ENCODE measurements at places on chromosomes 7 and 10.
A peak's percentile ranks its signal among the peaks of the same experiment; 100 is the strongest.

DNA sequence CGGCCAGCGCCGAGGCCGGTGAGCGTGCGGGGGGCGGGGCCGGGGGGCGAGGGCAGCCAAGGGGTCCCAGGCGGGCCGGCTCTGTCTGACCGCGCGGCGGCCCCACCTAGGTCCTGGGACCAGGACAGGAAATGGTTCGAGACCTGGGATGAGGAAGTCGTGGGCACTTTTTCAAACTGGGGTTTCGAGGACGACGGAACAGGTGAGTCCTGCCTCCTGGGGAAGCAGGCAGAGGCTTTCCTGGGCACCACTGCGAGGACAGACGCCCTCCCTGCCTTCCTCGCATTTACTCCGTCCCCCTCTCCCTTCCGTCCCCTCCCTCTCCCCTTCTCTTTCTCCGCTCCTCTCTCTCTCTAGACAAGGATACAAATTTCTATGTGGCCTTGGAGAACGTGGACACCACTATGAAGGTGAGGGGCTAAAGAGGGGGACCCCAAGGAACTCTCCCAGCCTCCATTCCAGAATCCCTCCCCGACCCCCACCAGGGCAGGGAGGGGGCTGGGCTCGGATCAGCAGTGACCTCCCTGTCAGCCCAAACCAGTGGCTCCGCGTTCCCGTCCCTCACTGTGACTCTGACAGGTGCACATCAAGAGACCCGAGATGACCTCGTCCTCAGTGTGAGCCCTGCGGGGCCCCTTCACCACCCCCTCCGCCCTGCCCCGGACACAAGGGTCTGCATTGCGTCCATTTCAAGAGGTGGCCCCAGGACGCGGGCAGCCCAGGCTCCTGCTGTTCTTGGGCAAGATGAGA is 2.6 kb upstream of the MUC12 start:
- no peak for DNase-seq

- DNase-seq: no peak
Measured at GRCh38 chr7:139422126-139422525, 61.3 kb downstream of the KLRG2 start.

DNA sequence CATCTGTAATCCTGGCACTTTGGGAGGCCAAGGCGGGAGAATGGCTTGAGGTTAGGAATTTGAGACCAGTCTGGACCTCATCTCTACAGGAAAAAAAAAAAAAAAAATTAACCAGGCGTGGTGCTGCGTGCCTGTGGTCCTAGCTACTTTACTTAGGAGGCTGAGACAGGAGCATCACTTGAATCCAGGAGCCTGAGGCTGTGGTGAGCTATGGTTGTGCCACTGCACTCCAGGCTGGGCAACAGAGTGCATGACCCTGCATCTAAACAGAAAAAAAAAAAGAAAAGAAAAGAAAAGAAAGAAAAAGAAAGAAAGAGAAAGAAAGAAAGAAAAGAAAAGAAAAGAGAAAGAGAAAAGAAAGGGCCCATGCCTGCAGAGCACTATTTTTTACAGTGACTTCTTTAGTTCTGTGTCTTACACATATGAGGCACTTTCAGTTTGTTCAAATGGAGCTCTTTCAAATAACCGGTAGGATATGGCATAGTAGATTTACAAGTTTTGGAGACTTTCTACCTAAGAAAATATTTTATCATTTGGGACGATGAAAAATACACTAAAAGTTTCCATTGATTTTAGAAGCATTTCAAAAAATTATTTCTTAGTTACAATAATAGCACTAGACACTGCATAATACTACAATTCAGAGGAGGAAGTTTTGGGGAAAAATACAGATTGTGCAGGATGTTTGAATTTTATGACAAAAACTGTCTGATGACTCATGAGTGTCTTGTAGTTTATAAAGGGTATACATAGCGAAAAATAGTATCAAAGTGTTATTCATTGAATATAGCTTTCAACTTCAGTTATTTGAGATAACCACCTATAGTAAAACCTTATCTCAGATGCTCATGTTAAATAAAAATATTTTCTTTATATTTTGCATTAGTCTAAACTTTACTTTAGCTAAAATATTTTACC is 75.9 kb downstream of the MDFIC start:
- DNase-seq: no peak

DNA sequence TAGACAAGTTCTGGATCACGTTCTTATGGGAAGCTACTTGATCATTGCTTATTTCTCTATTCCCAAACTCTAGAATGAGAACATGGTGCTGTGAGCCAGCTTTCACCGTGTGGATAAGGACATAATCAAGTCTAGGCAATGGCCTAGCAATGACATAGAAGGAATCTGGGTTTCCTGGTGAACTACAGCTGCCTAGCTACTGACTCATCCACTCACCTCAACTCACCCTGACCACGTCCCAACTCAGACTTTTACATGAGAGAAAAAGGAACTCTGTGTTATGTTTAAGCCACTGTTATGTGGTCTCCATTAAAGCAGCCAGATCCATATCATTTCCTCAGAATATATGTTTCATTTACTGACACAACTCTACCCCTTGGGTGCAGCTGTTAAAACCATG is 18.8 kb upstream of the MET start:
- peak; percentile 61 for DNase-seq

- no peak for DNase-seq
Measured at GRCh38 chr7:124553502-124553901, 212.1 kb downstream of the GPR37 start.

DNA sequence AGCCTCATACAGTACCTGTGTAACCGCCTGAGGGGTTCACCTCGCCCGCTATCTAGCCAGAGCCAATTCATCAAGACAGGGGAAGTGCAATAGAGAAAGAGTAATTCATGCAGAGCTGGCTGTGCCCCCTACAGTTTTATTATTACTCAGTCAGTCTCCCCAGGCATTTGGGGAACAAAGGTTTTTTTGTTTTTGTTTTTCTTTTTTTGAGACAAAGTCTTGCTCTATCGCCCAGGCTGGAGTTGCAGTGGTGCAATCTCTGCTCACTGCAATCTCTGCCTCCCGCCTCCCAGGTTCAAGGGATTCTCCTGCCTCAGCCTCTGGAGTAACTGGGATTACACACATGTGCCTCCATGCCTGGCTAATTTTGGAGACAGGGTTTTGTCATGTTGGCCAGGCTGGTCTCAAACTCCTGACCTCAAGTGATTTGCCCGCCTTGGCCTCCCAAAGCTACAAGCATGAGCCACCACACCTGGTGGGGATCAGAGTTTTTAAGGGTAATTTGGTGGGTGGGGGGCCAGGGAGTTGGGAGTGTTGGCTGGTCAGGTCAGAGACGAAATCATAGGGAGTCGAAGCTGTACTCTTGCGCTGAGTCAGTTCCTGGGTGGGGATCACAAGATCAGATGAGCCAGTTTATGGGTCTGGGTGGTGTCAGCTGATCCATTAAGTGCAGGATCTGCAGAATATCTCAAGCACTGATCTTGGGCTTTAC is 116.5 kb downstream of the MARCHF5 start:
- peak; percentile 44 for DNase-seq

DNA sequence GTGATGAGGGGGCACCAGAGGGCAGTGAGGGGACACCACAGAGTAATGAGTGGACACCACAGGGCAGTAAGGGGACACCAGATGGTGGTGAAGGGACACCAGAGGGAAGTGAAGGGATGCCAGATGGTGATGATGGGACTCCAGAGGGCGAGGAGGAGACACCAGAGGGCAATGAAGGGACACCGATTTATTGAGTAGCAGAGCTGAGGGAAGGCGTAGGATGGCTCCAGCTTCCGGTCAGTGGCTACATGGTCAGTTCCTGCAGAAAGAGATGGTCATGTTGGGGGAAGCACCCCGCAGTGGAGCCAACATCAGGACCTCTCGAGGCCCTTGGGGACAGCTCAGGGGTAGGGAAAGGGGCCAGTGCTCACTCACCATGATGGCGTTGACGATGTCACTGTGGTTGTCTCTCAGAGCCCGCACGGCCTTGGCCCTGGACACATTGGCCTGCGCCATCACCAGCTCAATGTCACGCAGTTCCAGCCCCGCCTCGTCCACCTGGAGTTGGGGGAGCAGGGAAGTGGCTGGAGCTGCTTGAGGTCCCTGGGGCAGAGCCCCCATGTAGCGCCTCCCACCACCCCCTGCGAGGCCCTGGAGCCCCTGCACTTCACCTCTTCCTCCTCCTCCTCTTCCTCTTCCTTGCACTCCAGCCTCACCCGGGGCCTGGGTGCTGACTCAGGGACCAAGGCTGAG is 8.4 kb downstream of the NACAD start:
- DNase-seq: no peak

- no peak for DNase-seq
Measured at GRCh38 chr7:48976253-48976652, 51.9 kb downstream of the CDC14C start.

- DNase-seq: peak; percentile 87
Measured at GRCh38 chr10:117442944-117443685, 67.9 kb upstream of the PDZD8 start.
